ENCODE measurements at places on chromosomes 11 and 22.

- DNase-seq = no peak
These were observed 15.5 kb upstream of the USP47 start for GRCh38 chr11:11826260-11826659.

DNA sequence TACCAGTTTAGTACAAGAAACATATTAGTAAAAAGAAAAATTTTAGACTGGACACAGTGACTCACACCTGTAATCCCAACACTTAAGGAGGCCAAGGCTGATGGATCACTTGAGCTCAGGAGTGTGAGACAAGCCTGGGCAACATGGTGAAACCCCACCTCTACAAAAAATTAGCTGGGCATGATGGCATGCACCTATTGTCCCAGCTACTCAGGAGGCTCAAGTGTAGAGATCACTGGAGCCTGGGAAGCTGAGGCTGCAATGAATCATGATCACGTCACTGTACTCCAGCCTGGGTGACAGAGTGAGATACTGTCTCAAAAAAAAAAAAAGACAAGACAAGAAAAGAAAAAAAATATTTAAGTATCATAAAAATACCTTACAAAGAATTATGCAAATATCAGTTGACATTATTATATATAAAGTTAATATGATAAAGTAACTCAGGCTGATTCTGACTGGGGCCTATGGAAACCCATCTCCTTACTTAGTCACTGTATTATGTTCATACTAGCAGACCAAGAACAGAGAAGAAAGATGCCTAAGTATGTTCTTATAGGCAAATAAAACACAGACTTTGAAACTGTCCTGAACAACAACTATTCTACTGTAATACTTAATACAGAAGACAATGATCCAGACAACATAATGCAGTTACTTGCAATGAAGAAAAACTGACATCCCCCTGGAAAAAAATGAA lies 27.3 kb downstream of the FAM168A start:
- DNase-seq = peak; percentile 33

DNA sequence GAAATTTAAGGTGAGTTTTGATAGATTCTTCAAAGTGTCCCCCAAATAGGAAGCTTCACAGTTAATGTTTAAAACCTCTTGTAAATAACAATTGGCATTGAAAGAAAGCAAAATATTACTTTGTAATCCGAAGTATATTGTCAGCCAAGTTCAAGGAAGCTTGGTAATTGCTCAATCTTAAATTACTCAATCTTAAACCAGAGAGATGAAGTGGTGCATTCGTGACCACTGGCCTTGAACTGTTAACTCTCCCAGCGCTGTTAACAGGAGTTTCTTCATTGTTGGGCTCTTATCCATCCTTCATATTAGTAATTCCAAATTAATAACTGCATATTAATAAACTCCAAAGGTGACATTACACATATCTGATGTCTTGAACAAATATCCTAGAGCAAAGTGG lies 20.6 kb upstream of the FDX1 start:
- peak; percentile 40 for DNase-seq

GRCh38 chr11:128904656-128905344 lies 13.6 kb downstream of the KCNJ5 start:
- DNase-seq = no peak

- DNase-seq = no peak
These were observed 508.1 kb downstream of the TBC1D22A start for GRCh38 chr22:47270463-47271135.

DNA sequence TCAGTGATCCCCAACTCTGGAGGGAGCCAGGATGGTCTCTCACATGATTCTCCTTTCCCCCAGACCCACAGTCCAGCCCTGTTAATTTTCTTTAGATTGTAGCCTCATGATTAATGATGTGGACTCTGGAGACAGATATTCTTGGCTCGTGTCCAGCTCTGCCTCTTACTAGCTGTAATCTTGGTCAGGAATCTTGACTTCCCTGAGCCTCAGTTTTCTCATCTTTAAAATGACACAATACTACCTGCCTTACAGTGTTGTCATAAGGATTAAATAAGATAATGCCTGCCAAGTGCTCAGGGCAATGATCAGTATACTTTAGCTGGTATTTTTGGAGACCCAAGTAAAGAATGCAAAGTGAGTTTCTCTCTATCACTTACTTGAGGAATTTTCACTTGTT lies 60.0 kb downstream of the SPECC1L start:
- DNase-seq = no peak

- no peak for DNase-seq
These were observed 95.4 kb downstream of the MYO18B start for GRCh38 chr22:25837288-25837900.

All from foreskin fibroblast (primary cell).